ENCODE measurements at places on chromosomes 5 and 9.

DNA sequence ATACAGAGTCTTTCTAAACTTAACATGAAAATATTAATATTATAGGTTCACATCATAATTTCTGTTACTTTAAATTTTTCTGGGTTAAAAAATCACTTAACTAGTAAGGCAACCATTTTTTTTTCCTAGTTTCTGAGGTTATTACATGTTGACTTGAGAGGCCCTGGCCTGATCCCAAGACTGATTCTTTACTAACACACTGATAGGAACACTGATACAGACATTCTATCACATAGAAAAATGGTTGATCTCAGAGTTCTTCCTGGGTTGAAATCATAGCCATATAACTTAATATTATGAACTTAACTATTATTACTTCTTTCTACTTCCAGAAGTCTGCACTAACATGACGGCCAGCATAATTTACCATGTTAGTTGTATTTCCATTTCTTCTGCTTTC lies 43.0 kb downstream of the AP3S1 start:
- no peak for DNase-seq

- no peak for DNase-seq
These were observed 161.7 kb upstream of the STK32A start for GRCh38 chr5:147073098-147073497.

GRCh38 chr5:76818844-76819831 lies at the start of gene F2RL1:
TSS of gene F2RL1 (plus strand) at chr5:76819030. CDS start at chr5:76819183, 153 bp downstream.
- peak; percentile 9 for DNase-seq

DNA sequence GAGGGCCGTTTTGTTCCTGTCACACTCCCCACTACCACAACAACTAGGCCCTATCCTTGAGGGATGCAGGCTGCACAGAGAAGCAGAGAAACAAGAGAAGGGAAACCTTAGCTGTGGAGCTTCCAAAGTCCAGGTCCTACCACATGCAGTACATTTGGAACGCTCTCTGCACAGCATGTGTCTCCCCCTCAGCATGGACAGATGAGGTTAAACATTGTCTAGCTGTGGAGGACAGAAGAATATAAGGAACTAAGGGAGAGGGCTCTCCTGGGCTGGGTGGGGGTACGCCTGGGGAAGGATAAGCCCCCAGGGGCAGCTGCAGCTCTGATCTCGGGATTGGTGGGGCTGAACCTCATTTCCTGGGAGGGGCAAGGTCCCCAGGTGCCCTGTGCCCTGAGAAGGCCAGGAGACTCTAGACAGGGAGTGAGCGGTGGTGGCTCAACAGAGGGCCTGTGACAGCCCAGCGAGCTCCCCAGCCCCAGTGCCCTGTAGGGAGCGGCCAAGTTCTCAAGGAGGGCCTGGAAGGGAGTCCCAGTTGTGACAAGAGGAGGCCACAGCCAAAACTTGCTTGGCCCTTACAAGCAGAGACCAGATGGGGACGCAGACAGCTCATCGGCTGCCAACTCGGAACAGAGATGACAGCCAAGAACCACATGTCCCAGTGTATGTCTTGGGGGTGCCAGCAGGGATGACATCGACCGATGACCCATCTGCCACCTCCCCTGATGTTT lies 30.1 kb downstream of the TSPAN17 start:
- no peak for DNase-seq

DNA sequence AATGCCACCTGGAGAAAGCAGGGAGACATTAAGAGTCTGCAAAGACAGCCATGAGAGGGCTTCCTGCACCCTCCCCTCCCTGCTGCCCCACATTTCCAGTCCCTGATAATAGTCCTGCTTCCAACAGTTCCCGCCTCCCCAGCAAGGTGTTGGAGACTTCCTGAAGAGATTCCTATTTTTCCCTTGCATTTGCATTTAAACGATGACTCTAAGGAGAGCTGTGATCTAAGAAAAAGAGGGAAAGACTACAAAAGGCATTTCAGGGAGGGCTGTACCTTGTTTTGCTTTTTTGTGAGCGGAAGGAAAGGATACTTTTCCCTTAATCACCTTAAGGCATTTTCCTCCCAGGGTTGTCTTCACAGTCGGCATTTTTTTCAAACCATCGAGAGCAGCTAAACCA lies 62.1 kb downstream of the GAS1 start:
- DNase-seq = no peak

- DNase-seq = no peak
These were observed 25.2 kb downstream of the TGFBR1 start for GRCh38 chr9:99130069-99130468.

- no peak for DNase-seq
These were observed 53.9 kb upstream of the UBAC1 start for GRCh38 chr9:136014924-136015633.

DNA sequence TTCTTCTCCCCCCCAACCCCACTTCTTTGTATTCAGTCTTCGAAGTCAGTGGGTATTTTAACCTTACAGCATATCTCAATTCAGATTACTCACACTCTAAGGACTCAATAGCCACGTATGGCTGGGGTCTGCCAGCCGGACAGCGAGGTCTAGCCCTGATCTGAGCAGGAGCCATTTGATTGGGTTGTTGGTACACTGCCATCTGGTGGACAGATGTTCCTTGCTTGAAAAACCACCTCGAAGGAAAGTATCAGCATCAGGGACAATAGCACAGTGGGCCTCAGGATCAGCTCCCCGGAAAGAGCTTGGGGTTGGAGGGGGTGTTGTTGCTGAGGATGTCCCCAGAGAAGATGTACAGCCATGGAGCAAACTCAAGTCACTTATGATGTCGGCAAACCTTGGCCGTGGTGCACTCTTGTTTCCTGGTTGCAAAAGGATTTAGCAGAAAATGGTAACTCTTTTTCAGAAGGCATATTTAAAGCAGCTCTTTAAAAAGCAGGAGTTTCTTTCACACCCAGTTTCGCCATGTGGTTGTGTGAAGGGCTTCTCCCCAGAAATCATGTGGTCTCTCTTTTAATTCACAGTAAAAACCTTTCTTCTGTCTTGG lies 31.7 kb upstream of the KCNMB1 start:
- peak; percentile 53 for DNase-seq

GRCh38 chr5:32709750-32710549 lies 1.2 kb upstream of the NPR3 start:
- no peak for DNase-seq

DNA sequence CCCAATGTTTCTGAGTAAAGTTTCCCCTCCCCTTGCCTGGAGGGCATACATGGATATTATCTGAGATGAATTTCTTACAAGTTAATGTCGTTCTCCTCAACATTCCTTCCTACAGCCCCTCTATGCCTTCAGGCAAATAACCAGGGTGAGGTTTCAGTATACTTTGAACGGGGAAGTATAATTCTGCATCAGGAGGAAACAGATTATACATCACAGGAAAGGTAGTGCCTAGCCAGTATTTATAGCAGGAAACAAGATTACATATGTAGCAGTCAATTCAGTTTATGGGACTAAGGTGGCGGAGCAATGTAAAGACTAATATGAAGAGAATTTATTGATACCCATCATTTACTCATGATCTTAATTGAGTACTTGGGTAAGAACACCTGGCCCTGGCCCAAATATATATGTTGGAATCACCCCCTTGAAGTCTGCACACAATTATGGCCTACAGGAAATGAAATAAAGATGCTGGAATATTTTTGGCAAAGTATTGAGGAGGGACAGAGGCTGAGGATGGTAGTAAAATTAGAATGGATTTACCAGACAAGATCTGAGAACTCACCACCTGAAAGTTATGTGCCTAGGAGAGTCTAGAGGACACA lies 661.1 kb downstream of the PTPRD start:
- DNase-seq = no peak

- DNase-seq = no peak
These were observed 67.6 kb upstream of the NR5A1 start for GRCh38 chr9:124574534-124575375.

DNA sequence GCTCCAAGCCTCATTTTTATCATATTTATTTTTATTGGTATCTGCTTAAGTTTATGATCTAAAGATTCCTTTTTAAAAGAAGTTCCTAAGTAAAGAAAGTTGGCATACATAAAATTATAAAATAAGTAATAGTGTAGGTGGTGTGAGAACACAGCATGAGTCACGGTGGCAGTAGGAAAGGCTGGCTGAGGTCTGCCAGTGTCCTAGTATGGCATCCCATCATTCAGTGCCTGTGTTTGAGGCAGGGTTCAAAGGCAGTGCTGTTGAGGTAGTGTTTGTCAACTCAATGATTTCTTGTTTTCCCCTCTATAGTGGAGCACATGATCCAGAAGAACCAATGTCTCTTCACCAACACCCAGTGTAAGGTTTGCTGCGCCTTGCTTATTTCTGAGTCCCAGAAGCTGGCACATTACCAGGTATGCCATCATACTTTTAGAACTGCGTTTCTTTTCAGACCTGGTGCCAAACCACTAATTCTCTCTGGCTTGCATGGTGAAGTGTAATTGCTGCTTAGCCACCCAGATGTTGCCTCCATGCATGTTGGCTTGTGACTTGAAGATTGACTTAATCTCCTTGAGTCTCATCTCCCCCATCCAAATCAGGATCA lies 18.4 kb downstream of the ZNF346 start:
- DNase-seq = no peak

Measured in effector memory CD8-positive, alpha-beta T cell (primary cell).